ENCODE measurements at places on chromosomes 4 and X. TPM values are rescaled to one million over a fixed set of nuclear protein-coding genes. Genes with fewer than 3 reads are reported as not detected.

The UGT2B10 gene
- not detected for total RNA-seq

The TACR3 gene
- not detected for total RNA-seq

DNA sequence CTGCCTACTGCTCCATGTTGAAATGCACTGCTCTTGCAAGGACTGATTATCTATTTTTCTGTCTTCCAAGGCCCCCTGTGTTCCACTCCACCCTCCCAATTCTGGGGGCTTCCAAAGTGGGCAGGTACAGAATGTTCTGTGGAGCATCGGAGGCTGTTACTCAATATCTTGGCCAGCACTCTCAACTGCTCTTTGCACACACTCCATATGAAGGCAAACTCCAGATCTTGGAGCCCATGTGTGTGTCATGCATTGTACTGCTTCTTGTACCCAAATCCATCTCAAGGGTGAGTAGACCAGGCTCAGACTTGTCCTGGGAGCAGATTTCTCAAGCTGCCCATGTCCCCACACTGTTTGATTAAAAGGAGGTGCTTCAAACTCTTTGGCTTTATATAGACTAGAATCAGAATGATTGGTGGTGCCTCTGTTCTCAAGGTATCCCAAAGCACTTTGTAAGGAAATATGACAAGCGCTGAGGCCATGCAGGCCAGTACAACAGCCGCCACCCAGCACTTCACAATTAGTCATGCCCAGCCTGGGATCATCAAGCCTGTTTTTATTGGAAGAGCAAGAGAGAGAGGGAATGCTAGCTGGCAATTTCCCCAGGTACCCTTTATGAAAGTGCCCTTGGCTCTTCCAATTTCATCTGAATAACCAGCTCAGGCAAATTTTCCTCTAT lies 44.3 kb downstream of the AR start:
- no peaks in the 10 kb centered on the region for H3K27me3 ChIP-seq
- H3K4me3 ChIP-seq = no peak overlapping the region
- DNase-seq = no peak
- peaks cover 2% of the 10 kb centered on the region for H3K4me1 ChIP-seq
- peak overlapping the region; percentile 48 for H3K27ac ChIP-seq
- H3K36me3 ChIP-seq = no peaks in the 10 kb centered on the region

DNA sequence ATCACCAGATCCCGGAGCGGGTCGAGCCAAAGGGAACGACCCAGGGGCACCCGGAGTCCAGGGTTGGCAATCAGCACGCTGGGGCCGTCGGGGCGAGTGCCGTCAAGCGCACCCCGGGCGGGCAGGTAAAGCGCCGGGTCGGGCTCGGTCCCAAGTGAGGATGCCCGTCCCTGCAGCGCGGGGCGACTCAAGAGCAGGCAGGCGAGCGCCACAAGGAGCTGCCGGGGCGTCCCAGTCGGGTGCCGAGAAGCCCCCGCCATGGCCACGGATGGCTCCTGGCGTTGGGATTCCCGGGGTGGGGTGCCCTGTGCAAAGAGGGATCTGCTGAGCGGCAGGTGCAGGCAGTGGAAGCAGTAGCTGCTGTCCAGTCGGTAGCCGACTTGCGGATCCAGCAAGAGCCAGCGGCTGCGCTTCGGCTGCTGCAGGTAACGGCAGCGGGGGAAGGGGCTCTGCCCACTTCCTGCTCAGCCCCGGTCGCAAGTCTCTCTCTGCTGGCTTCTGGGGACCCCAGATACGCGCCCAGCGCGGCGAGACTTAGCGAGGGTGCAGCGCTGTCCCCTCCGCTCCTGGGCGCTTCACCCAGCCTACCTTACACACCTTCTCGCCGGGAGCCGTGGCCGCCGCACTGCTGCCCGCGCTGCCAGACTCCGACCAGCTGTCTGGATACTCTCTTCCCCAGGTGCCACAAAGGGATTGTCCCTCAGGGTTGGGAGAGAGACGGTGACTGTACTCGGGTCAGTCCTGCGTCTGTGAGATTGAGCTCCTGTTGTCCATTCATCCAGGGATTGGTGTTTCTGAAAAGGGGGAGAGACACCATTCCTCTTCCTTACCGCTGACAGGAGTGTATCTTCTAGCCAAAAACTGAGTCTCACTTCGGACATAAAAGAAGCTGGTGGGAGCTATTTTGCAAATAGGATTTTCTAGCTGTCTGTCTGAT lies at the start of gene FREM3:
TSS of gene FREM3 (minus strand) at position 260 of the 937 bp plus-strand sequence. CDS start at position 260, 0 bp downstream.
- no peak within 1 kb of the TSS for H3K4me3 ChIP-seq
- DNase-seq = no peak
- H3K27me3 ChIP-seq = peaks cover 4% of the 10 kb centered on the region
- no peaks in the 10 kb centered on the region for H3K36me3 ChIP-seq
- H3K27ac ChIP-seq = no peak within 1 kb of the TSS
- H3K4me1 ChIP-seq = peaks cover 16% of the 10 kb centered on the region

DNA sequence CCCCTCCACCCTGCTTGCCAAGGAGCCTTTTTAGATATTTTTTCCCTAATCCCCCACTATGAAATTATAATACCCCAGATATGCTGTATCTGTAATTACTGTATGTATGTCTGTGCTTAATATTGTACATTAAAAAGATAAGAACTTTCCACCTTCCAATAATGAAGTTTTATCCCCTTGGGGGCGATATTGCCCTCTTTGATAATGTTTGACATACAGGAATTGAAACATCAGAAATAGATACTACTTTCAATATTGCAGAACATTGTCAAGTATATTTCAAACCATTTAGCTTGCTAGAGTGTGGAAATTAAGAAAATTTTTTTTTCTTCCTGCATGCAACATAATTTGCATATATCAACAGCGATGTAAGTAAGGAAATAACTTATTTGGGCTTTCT lies 58.9 kb downstream of the NAF1 start:
- no peaks in the 10 kb centered on the region for H3K36me3 ChIP-seq
- no peak overlapping the region for H3K27ac ChIP-seq
- no peak for DNase-seq
- H3K4me3 ChIP-seq = no peak overlapping the region

- H3K4me3 ChIP-seq = no peak overlapping the region
- H3K36me3 ChIP-seq = no peaks in the 10 kb centered on the region
- no peak for DNase-seq
- H3K27ac ChIP-seq = no peak overlapping the region
- no peaks in the 10 kb centered on the region for H3K27me3 ChIP-seq
These were observed 194.7 kb upstream of the LNX1 start for GRCh38 chr4:53785996-53786395.

The TMSB15C gene
- 0.53 TPM for total RNA-seq

The TBC1D1 gene
- 44.6 TPM for total RNA-seq

DNA sequence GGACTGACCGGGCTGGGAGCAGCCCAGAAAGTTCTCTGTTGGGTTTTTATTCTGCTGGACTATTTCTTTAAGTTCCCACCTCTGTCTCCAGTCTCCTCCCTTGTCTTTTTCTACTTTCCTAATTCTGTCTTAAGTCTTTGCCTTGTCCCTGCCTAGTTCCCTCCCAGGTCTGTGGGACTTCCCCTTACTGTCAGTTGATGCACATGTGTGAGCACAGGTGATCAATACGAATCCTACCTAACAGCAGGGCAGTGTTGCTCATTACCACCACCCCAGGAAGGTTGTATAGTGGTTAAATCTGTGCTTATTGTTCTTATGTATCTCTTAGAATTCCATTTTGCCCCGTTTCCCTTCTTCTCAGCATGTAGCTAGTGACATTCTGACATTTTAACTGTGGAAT lies 62.1 kb downstream of the GALNTL6 start:
- H3K27me3 ChIP-seq = no peaks in the 10 kb centered on the region
- H3K27ac ChIP-seq = no peak overlapping the region
- no peaks in the 10 kb centered on the region for H3K36me3 ChIP-seq
- H3K4me1 ChIP-seq = no peaks in the 10 kb centered on the region

The PAGE1 gene
- total RNA-seq = not detected

The MAGEA4 gene
- total RNA-seq = not detected

GRCh38 chrX:24253030-24253429 lies 60.8 kb downstream of the SUPT20HL2 start:
- H3K36me3 ChIP-seq = no peaks in the 10 kb centered on the region
- H3K4me3 ChIP-seq = no peak overlapping the region
- H3K27ac ChIP-seq = no peak overlapping the region
- no peaks in the 10 kb centered on the region for H3K27me3 ChIP-seq
- no peak for DNase-seq

- H3K4me1 ChIP-seq = no peaks in the 10 kb centered on the region
- no peaks in the 10 kb centered on the region for H3K36me3 ChIP-seq
- H3K4me3 ChIP-seq = no peak overlapping the region
These were observed 212.6 kb upstream of the AGTR2 start for GRCh38 chrX:115957862-115958490.

The GPR78 gene
- total RNA-seq = 2.5 TPM

DNA sequence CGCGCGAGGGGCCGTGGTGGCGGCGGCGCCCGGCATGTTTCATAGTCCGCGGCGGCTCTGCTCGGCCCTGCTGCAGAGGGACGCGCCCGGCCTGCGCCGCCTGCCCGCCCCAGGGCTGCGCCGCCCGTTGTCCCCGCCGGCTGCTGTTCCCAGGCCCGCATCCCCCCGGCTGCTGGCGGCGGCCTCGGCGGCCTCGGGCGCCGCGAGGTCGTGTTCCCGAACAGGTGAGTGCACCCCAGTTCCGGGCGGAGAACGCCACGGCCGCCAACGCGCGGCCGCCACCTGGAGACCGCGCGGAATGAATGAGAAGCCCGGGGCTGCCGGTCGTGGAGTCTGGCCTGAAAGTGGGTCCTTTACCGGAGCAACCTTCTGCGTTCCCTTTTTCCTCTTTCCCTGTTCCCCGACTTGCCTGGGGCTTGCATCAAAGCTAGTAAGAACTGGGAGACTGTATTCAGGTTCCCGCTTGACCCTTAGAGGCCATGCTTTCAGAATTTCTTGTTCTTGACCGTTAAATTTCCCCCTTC lies 429 bp downstream of the NOCT start:
- peak overlapping the region; percentile 87 for H3K4me3 ChIP-seq
- no peaks in the 10 kb centered on the region for H3K27me3 ChIP-seq
- no peaks in the 10 kb centered on the region for H3K36me3 ChIP-seq

DNA sequence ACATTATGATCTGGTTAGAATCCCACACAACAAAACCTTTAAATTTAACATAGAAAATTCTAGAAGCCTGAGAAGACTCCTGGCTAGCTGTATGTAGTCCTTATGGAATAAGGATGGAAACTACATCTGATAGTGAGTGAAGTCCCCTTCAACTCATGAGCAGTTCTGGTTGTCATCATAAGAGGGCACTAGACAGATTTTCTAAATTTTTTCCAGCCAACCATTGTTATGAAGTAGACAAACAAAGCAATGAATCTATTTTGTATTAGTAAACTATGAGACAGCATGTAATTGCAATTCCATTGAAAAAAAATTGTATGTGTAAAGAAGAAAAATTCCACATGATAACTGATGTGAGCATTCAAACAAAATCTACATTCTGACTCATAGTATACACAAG lies 35.2 kb downstream of the PWWP3B start:
- H3K27me3 ChIP-seq = no peaks in the 10 kb centered on the region
- no peaks in the 10 kb centered on the region for H3K36me3 ChIP-seq
- no peak for DNase-seq
- H3K27ac ChIP-seq = no peak overlapping the region

The SLC2A9 gene
- total RNA-seq = 8.6 TPM

GRCh38 chr4:85475631-85476233 lies 782 bp downstream of the ARHGAP24 start:
- peak overlapping the region; percentile 89 for H3K27ac ChIP-seq
- peak overlapping the region; percentile 73 for H3K4me3 ChIP-seq
- H3K36me3 ChIP-seq = no peaks in the 10 kb centered on the region

The TCEAL7 gene
- not detected for total RNA-seq

DNA sequence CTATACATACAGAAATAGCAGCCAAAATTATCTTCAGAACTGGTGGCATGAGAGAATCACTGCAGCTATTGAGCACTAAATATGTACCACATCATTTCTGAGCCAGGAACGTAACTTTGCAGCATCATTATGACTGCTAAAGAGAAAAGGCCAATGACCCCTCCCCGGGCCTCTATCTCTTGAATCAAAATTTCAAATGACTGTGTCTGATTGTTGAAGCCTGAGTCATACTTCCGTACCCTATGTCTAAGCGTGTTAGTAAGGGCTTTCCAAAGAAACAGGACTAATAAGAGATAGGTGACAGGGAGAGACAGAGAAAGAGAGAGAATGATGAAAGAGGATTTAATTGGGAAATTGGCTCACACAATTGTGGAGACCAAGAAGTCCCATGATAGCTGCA lies 445.5 kb upstream of the SPANXN1 start:
- H3K4me1 ChIP-seq = no peaks in the 10 kb centered on the region
- H3K27ac ChIP-seq = no peak overlapping the region
- no peak for DNase-seq
- H3K4me3 ChIP-seq = no peak overlapping the region
- no peaks in the 10 kb centered on the region for H3K27me3 ChIP-seq
- no peaks in the 10 kb centered on the region for H3K36me3 ChIP-seq

DNA sequence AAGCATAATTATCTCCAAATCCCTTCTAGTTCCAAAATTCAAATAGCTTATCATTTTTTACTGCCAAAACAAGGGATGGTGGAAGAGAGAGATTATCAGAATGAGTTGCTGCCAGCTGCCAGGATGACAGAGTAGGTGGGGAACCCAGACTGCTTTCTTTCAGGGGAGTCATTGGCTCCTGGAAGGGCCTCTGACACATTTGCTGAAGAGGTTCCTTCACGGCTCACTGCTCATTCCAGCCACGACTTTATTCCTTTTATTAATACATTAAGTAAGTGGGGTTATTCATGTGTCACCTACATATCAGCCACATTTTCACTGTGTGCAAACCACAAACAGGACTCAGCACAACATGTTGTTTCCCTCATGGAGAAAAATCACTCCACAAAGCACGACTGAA lies 12.7 kb upstream of the SMIM43 start:
- H3K4me3 ChIP-seq = no peak overlapping the region
- no peaks in the 10 kb centered on the region for H3K4me1 ChIP-seq
- DNase-seq = no peak
- no peaks in the 10 kb centered on the region for H3K36me3 ChIP-seq

DNA sequence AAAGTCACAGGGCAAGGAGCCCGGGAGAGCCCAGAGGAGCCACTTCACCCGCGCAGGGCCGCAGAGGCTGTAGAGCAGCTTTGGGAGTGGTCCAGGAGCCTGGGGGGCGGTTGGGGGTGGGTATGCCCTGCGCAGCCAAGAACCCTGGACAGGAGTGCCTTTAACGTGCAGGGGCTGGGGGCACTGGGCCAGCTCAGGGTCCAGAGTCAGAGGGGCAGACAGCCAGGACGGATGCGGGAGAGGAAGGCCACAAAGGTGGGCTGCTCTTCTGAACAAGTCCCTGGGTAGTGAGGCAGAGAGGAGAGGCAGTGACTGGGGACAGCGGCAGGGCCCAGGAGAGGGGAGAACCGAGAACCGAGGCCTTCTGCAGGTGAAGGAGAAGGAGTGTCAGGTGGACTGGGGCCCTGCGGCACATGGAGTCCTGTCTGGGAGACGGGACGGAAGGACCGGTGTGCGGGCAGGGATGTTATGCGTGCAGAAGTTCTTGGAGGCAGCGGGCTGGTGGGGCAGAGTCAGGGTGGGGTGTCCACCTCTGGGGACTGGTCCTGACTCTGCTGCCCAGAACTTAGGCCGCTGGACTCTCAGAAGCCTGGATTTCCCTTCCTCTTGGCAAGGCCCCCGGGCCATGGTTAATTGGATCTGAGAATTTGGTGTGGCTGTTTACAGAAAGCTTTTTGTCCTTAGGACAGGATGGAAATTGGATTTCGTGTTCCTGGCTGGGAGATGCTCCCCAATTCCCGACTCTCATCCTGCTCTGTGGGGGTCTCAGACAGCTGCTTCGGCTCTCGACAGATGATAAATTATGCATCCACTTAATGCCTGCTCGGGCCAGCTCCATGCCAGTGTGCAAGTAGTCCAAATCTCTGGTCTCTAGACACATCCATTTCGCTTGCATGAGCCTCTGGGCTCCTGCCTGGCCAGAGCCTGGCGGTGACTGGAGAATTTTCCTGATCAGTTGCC lies 31.9 kb downstream of the ADRA2C start:
- no peak overlapping the region for H3K27ac ChIP-seq
- no peak overlapping the region for H3K4me3 ChIP-seq
- DNase-seq = no peak
- H3K27me3 ChIP-seq = peaks cover 55% of the 10 kb centered on the region
- no peaks in the 10 kb centered on the region for H3K36me3 ChIP-seq
- H3K4me1 ChIP-seq = no peaks in the 10 kb centered on the region

Data from esophagus squamous epithelium (tissue), 5 donors.